Trophoblast cell (in vitro differentiated cells and primary cell): ENCODE measurements at places on chromosomes 1 and 21.

DNA sequence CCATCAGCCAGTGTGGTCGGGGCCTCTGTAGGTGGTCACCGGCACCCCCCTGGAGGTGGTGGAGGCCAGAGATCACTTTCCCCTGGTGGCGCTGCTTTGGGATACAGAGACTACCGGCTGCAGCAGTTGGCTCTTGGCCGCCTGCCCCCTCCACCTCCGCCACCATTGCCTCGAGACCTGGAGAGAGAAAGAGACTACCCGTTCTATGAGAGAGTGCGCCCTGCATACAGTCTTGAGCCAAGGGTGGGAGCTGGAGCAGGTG lies 961 bp downstream of the RBM15 start:
- DNase-seq = no peak

DNA sequence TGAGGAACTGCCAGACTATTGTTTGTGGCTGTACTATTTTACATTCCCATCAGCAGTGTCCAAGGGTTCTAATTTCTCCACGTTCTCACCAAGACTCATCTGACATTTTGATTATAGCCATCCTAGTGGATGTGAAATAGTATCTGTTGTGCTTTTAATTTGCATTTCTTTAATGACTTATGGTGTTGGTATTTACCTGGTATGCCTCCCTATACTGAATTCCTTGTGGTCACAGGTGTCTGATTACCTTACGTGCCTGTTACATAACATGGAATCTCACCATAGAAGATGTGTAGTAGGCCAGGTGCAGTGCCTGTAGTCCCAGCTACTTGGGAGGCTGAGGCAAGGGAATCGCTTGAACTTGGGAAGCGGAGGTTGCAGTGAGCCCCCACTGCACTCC lies 13.5 kb downstream of the ZYG11A start:
- DNase-seq = no peak

- no peak for DNase-seq
These were observed 28.9 kb upstream of the C1orf87 start for GRCh38 chr1:60102267-60103061.

- DNase-seq = peak; percentile 81
These were observed 69.2 kb upstream of the SGIP1 start for GRCh38 chr1:66464802-66465201.

DNA sequence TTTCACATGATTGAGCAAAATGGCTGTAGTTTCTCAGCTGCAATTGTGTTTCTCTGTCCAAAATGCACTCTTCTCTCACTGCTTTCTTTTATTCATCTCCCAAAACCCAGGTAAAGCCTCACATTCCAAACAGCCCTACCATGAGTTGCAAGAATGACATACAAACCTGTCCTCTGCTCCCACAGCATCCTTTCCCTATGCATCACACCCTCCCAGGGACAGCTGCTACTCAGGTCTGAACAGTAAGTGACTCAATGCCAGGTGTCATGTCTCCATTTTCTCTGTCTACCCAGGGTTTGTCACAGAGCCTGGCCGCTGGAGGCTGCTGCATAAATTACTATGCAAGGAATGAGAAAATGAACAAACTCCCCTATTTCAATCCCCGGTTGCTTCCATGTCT lies 118.5 kb downstream of the PLD5 start:
- peak; percentile 85 for DNase-seq

GRCh38 chr1:184650177-184650866 lies 104.3 kb downstream of the EDEM3 start:
- peak; percentile 74 for DNase-seq
